ENCODE measurements at places on chromosomes 12 and 14. TPM values are rescaled to one million over a fixed set of nuclear protein-coding genes. Genes with fewer than 3 reads are reported as not detected.

DNA sequence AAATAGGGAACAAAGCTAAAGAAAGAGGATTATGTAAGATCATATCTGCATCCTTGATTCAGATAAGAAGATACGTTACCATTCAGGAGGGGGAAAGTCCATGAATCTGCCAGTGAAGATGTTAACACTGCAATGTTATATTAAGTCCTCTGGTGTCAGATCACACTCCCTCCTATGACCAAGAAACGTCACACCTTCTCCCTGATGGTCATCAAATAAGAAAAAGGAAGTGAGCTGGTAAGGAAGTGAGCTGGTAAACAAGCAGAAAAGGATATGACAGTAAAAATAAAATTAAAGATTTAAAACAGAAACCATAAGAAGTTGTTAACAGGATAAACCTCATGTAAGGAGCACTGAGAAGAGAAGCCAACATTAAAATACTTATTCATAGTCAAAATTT lies 340.2 kb downstream of the SEC23A start:
- DNase-seq, result peak; percentile 10

DNA sequence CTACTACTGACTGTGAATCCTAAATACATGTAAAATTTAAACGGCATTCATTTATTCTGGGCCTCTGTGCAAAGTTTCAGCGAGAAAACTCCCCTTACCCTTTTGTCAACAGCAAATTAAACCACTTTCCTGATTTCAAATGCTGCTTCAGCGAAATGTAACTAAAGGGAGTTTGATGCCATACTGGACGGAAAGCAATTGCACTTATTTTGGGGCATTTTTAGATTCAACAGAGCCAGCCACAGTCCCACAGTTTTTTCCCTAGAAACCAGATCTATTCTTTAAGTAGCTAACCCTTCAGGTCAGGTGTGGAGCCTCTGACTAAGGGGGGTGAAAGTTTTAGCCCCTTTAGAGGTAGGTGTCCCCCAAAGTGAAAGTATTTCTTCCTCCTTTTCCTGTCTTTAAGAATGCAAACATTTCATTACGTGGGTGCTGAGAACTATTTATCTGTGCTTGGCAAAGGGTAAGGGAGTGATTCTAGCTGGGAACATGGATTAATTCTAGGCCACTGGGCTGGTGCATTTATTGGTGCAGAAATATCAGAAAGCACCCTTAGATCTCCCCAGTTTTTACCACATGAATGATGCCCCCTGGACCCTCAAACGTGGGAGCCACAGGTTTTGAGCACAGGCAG lies 72.7 kb downstream of the SPTB start:
- no peak for DNase-seq

DNA sequence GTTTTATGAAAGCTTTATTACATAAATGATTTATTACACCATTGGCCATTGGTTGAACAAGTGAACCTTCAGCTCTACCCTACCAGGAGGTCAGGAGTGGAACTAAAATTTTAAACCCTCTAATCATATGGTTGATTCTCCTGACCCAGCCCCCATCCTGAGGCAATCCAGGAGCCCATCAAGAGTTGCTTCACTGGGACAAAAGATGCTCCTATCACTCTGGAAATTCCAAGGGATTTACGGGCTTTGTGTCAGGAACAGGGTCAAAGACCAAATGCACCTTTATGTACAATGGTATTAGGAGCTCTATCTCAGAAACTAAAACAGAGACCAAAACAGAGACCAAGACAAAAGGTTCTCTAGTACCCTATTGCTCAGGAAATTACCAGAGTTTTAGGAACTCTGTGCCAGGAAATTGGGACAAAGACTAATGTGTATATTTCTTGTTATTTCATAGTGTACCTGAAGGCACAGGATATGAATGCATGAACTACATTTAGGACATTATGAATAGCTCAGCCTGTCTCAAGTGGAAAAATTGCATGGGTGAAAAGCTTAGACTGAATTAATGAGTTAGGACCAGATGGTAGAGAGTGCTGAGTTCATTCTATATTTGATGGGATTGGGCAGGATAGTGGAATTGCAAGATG lies 171.7 kb upstream of the FLRT2 start:
- peak; percentile 76 for DNase-seq

GRCh38 chr12:33653362-33653761 lies 213.7 kb upstream of the SYT10 start:
- no peak for DNase-seq

GRCh38 chr12:101582937-101583336 lies 11.8 kb upstream of the MYBPC1 start:
- DNase-seq, result no peak

GRCh38 chr12:55983232-55983842 lies 9.5 kb downstream of the RAB5B start:
- DNase-seq, result no peak

DNA sequence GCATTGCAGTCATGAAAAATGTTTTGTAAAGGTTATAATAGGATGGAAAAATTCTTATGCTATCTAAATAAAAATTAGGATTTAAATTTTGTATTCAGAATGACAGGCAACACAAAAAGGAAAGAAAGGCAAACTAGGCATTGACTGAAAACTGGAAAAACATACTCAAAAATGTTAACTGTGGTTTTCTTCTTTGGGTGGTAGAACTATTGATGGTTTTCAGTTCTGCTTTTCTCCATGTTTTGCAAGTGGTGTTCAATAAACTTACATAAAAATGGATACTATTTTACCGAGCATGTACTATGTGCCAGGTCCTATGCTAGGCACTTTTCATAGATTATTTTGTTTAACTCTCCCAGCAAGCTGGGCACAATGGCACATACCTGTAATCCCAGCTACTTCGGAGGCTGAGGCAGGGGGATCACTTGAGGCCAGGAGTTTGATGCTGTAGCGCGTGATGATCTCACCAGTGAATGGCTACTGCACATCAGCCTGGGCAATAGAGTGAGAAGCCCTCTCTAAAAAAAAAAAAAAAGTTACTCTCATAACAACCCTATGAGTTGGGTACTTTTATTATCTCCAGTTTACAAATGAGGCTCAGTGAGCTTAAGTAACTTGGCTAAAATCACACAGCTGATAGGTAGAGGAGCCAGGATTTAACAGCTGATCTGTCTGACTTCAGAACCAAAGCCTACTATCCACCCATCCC lies 26.3 kb upstream of the TCP11L2 start:
- DNase-seq, result no peak

- DNase-seq, result no peak
Observed at GRCh38 chr12:130877333-130877732, 5.5 kb downstream of the RAN start.

GRCh38 chr14:58104808-58105207 lies 47.2 kb downstream of the ARMH4 start:
- DNase-seq, result peak; percentile 48

DNA sequence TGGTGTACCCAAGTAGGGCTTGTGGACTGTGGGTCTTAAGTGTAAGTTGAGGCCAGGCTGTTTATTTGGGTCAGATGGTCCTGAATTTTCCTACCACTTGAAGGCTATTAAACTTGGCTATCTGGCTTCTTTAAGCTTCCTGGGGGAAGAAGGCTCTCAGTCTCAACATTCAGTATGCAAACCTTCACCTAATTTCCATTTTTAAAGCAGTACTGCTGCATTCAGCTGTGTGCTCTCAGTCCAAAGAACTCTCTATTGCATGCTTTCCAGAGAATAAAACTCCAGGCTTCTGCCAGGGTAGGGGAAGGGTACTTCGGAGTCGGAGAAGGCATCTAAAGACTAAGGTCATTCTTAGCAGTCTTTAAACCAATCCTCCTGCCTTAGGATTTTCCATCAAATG lies 124.4 kb downstream of the HELB start:
- DNase-seq, result no peak

GRCh38 chr14:28755198-28755815 lies 11.3 kb upstream of the FOXG1 start:
- DNase-seq, result no peak

DNA sequence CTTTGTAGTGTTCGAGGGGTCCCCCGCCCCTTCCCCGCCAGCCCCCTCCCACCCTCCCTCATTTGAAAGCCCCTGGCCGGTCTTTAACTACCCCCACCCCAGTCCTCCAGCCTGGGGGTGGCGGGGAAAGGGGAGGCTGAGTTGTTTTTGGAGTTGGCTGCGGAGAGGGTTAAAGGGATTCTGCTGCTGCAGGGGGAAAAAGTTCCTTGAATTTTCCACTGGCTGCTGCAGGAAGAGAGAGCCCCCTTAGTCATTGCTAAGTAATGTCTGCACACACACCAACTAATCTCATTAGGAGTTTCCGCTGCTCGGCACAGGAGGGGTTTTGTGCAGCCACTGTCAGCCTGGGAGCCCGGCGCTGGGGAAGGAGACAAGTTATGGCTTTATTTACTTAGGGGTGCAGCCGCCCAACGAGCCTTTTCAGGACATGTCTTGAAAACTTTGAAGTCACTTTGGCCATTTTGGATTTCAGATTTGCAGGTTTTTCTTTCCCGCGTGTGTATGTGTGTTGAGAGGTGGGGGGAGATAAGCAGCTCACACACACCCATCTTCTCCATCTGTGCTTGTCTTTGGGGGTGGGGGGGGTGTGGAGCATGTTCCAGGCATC lies 1.8 kb downstream of the ELK3 start:
- peak; percentile 78 for DNase-seq

DNA sequence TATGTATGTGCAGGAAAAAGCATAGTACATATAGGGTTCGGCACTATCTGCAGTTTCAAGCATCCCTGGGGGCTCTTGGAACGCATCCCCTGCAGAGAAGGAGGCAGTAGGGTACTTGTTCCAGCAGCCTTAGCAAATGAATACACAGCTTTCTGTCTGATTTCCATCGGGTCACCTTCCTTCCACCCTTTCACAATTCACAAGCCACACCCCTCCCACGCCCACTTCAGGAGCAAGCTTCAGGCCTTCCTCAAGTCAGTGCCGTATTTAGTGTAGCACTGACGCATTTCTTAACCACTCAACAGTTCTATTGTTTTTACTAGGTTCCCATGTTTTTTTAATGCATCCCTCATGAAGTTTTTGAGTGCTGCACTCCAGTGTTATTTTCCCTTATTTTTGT lies 64.2 kb downstream of the CLMN start:
- peak; percentile 85 for DNase-seq

GRCh38 chr12:124744659-124745464 lies 118.8 kb downstream of the SCARB1 start:
- DNase-seq, result peak; percentile 50

DNA sequence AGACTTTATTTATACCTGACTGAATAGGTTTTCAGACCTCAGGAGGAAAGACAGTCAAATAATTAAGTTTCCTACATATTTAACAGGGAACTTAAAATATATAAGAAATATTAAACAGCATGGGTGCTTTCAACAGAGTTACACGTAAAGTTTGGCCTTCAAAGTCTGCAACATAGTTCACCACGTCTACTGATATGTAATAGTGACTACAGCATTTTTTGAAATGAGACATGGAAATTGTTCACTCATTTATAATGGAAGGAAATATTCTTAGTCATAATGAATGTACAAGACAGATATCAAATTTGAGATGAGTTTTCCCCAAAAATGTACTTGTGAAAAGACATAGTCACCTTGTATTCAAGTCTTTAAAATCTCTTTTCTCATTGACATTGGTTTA lies 56.7 kb upstream of the KCNMB4 start:
- no peak for DNase-seq

- peak; percentile 59 for DNase-seq
Observed at GRCh38 chr14:104795781-104796686, 486 bp upstream of the AKT1 start.

- DNase-seq, result peak; percentile 64
Observed at GRCh38 chr14:104967386-104968152, 10.6 kb downstream of the AHNAK2 start.

The PTPN6 gene
- 3.4 TPM for total RNA-seq

The PLD4 gene
- total RNA-seq, result 0.05 TPM

The TBC1D30 gene
- 19.6 TPM for total RNA-seq

The TSPAN19 gene
- total RNA-seq, result under 0.01 TPM

The GMFB gene
- 114 TPM for total RNA-seq

Measured in dermis blood vessel endothelial cell (primary cell).